RCC 7860 (cell line): ENCODE measurements at places on chromosomes 2 and 18.

GRCh38 chr18:79681484-79682387 is 2.1 kb downstream of the CTDP1 start:
- DNase-seq, result no peak

DNA sequence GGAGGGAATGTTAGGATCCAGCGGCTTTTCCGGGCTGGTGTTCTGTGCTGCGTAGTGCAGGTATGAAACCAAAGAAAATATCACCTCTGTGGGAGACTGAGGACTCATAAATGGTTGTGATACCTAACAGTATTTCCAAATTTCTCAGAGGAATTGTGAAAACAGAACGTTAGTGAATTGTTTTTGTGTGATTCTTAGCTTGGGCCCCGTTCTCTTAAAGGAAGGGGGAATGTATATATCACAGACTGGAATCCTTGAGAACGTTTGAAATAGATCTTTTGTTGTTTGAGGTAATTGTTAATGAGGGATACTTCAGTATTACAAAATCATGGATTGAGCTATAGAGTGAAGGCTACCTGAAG is 834 bp downstream of the ZNF638 start:
- no peak for DNase-seq

GRCh38 chr2:107543793-107544192 is 282.9 kb upstream of the RGPD4 start:
- no peak for DNase-seq

DNA sequence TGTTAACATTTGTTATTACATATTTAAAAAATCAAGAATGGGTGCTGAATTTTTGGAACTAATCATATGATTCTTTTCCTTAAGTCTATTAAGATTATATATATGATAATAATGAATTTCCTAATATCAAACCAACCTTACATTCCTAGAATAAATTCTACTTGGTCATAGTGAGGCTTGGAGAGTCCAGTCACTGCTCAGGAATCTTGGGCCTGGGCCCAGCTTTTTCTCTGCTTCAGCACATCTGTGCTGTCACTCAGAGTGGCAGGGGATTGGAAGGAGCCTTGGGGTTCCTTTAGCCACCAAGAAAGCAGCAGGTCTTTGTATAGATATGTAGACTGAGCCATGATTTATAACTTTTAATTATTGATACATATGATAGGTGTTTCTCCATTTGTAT is 19.9 kb upstream of the ZAP70 start:
- peak; percentile 34 for DNase-seq

DNA sequence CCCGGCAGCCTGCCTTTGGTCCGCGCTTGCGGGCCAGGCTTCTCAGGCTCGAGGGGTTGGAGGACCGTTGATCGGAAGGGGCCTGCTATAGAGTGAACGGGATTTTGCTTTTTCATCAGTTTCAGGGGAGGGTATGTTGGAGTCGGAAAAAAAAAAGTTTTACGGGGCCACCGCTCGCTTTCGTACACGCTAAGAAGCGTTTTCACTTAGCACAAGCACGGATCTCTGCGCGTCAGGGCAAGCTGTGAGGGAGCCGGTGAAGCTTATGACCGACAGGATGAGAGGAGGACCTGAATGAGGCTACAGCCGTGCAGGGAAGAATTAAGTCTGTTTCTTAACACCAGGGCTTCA is 443 bp downstream of the CPSF3 start:
- DNase-seq, result no peak

DNA sequence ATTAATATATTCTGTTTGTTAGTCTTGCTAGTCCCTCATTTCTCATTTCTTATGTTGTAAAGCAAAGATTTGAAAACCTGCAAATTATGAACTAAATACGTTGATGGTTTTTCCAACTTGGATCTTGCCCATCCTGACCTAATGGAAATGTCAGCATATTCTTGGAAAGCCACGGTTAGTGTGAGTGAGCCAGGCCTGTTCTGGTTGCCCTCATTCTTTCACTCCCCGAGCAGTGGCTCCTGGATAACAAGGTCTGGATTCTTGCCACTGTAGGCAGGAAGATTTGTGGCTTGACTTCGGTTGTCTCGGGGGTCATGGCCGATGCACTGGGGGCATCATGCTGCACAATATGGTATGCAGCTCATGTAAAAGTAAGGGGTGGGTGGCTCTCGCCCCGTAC is 359.1 kb downstream of the MEIS1 start:
- DNase-seq, result no peak
